ENCODE measurements at places on chromosomes 5 and 9. TPM values are rescaled to one million over a fixed set of nuclear protein-coding genes. Genes with fewer than 3 reads are reported as not detected.
A peak's percentile ranks its signal among the peaks of the same experiment; 100 is the strongest.

The CEL gene
- 0.37 TPM for total RNA-seq

The CDC25C gene
- total RNA-seq, result 0.37 TPM

The ACTBL2 gene
- not detected for total RNA-seq

The RANBP6 gene
- 31.1 TPM for total RNA-seq

DNA sequence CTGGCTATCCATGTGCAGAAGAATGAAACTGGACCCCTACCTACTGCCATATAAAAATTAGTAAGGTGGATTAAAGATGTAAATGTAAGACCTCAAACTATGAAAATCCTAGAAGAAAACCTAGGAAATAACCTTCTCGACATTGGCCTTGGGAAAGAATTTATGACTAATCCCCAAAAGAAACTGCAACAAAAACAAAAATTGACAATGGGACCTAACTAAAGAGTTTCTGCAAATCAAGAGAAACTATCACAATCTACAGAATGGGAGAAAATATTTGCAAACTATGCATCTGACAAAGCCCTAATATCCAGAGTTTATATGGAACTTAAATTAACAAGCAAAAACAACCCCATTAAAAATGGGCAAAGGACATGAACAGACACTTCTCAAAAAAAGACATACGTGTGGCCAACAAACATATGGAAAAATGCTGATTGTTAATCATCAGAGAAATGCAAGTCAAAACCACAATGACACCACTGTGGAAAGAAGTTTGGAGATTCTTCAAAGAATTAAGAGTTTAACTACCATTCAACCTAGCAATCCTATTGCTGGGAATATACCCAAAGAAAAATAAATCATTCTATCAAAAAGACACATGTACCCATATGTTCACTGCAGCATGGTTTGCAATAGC, 98.5 kb downstream of the NR3C1 start:
- DNase-seq, result no peak
- H3K36me3 ChIP-seq, result peaks cover 61% of the 10 kb centered on the region
- no peak overlapping the region for H3K4me3 ChIP-seq
- no peaks in the 10 kb centered on the region for H3K4me1 ChIP-seq
- H3K27me3 ChIP-seq, result no peaks in the 10 kb centered on the region

- H3K36me3 ChIP-seq, result no peaks in the 10 kb centered on the region
- H3K4me1 ChIP-seq, result no peaks in the 10 kb centered on the region
- no peak overlapping the region for H3K27ac ChIP-seq
- DNase-seq, result no peak
- H3K4me3 ChIP-seq, result no peak overlapping the region
Measured at GRCh38 chr9:110592044-110592830, 12.7 kb upstream of the SVEP1 start.

DNA sequence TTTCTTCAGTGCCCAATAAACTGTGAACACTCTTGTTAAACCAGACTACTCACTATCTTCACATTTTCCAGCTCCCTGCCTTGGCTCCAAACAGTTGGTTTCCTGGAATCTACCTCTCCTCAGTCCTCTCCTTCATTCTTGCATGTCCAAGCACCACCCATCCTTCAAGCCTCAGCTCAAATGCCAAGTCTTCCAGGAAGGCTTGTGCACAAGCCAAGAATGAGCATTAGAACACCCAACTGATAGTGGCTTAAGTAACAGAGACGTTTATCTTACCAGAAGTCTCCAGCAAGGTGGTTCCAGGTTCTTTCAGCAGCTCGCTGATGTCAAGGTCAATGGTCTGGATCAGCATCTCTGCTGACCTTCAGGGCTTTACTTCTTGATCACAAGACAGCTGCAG, 60.1 kb downstream of the PTPDC1 start:
- H3K36me3 ChIP-seq, result no peaks in the 10 kb centered on the region
- DNase-seq, result no peak
- H3K27ac ChIP-seq, result no peak overlapping the region
- no peak overlapping the region for H3K4me3 ChIP-seq
- no peaks in the 10 kb centered on the region for H3K4me1 ChIP-seq

- DNase-seq, result no peak
- H3K27me3 ChIP-seq, result no peaks in the 10 kb centered on the region
- no peak overlapping the region for H3K4me3 ChIP-seq
Measured at GRCh38 chr9:129714511-129715061, 38.3 kb downstream of the PTGES start.

DNA sequence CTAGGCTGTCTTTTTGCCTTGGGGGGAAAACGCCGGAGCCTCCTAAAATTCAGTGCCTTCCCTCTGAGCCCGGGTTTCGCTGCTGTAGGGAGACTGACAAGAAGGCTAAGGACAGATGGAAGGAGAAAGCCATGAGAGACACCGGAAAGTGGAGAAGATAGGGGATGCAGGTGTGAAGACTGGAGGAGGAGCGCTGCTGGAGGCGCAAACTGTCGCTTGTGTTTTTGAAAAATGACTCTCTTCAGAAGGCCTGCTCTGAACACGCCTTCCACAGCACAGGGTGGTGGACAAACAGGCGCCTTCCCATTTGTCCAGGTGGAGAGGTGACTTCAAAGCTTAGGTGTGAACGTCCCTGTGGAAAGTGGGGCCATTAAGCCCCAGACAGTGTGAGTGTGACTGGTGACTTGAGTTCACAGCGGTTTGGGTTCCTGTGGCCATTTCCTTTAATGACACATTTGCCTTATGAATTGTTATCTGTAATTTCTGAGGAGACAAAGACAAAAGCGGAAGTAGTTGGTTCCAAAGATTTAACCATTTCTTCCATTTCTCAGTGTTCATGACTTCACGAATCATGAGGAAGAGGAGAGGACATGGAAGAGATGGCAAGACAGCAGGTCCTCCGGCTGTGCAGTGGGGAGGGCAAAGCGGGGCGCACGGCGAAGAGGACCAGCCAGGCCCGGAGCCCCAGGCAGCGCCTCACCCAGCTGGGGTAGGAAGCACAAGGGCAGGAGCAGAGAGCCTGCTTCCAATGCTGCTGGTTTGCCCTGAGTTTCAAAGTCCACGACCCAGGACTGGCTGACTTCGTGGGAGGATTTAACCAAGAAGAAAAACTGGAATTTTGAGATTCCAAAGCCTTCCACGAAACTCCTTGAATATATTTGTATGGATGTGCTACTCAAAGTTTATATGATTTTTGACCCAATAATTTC, 27.8 kb upstream of the SEMA4D start:
- no peak for DNase-seq
- H3K27ac ChIP-seq, result peak overlapping the region; percentile 88
- peaks cover 92% of the 10 kb centered on the region for H3K4me1 ChIP-seq
- H3K27me3 ChIP-seq, result no peaks in the 10 kb centered on the region
- H3K36me3 ChIP-seq, result no peaks in the 10 kb centered on the region

DNA sequence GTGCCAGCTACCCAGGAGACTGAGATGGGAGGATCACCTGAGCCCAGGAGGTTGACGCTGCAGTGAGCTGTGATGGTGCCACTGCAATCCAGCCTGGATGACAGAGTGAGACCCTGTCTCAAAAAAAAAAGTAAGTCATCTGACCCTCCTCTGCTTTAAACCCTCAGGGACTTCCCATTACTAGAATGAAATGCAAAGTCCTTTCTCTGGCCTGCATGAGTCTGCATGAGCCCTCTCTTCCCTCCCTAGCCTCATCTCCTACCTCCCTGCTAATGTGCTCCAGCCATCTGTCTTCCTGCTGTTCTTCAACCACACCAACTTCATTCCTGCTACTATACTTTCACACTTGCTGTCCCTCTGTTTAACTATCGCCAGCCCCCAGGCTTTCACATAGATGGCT, 15.3 kb downstream of the IL5 start:
- peaks cover 6% of the 10 kb centered on the region for H3K4me1 ChIP-seq
- H3K36me3 ChIP-seq, result no peaks in the 10 kb centered on the region
- peaks cover 2% of the 10 kb centered on the region for H3K27me3 ChIP-seq
- H3K27ac ChIP-seq, result no peak overlapping the region
- no peak overlapping the region for H3K4me3 ChIP-seq
- no peak for DNase-seq

GRCh38 chr9:38634315-38634714, 13.9 kb upstream of the ANKRD18A start:
- no peaks in the 10 kb centered on the region for H3K27me3 ChIP-seq
- H3K4me3 ChIP-seq, result no peak overlapping the region
- no peak for DNase-seq
- H3K4me1 ChIP-seq, result no peaks in the 10 kb centered on the region
- no peaks in the 10 kb centered on the region for H3K36me3 ChIP-seq
- H3K27ac ChIP-seq, result no peak overlapping the region

DNA sequence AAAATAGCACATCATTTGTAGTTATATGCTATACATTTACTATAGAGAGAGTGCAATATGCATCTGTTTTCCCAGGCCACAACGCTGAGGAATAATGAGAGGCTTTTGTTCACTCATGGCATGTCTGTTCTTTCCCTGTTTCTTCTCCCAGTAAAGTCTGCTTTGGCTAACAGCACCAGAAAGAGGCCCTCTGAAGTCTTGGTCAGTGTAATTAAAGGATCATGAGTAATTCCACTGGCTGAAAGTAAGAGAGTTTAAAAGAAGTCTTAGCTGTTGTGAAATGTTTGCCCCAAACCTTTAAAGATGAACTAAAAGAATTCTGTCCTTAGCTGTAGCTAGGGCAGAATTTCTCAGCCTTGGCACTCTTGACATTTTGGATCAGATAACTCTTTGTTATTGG, 228.8 kb downstream of the TLE4 start:
- no peak overlapping the region for H3K27ac ChIP-seq
- H3K4me3 ChIP-seq, result no peak overlapping the region
- no peaks in the 10 kb centered on the region for H3K27me3 ChIP-seq
- DNase-seq, result no peak
- H3K36me3 ChIP-seq, result no peaks in the 10 kb centered on the region
- H3K4me1 ChIP-seq, result no peaks in the 10 kb centered on the region

- no peak for DNase-seq
- H3K36me3 ChIP-seq, result no peaks in the 10 kb centered on the region
- H3K27me3 ChIP-seq, result no peaks in the 10 kb centered on the region
- no peaks in the 10 kb centered on the region for H3K4me1 ChIP-seq
- no peak overlapping the region for H3K27ac ChIP-seq
- H3K4me3 ChIP-seq, result no peak overlapping the region
Measured at GRCh38 chr5:15620501-15620900, 120.5 kb downstream of the FBXL7 start.

GRCh38 chr5:149223081-149223848, 48.4 kb upstream of the AFAP1L1 start:
- no peaks in the 10 kb centered on the region for H3K36me3 ChIP-seq
- H3K27me3 ChIP-seq, result no peaks in the 10 kb centered on the region
- H3K4me3 ChIP-seq, result no peak overlapping the region
- H3K4me1 ChIP-seq, result no peaks in the 10 kb centered on the region
- DNase-seq, result no peak

GRCh38 chr5:89351222-89351621, 468.2 kb upstream of the MEF2C start:
- no peak overlapping the region for H3K27ac ChIP-seq
- H3K4me3 ChIP-seq, result no peak overlapping the region
- H3K27me3 ChIP-seq, result no peaks in the 10 kb centered on the region
- H3K36me3 ChIP-seq, result no peaks in the 10 kb centered on the region

GRCh38 chr5:174239718-174240117, 194.2 kb downstream of the NSG2 start:
- no peak for DNase-seq
- H3K36me3 ChIP-seq, result no peaks in the 10 kb centered on the region
- H3K4me1 ChIP-seq, result no peaks in the 10 kb centered on the region

All from CD4-positive, CD25-positive, alpha-beta regulatory T cell (primary cell).